ENCODE measurements at places on chromosomes 5 and 9. TPM values are rescaled to one million over a fixed set of nuclear protein-coding genes. Genes with fewer than 3 reads are reported as not detected.

Gene GOLGA1
- total RNA-seq, result 12.8 TPM

Gene LVRN
- 0.19 TPM for total RNA-seq

Gene DRD1
- total RNA-seq, result not detected

- no peak for DNase-seq
Observed at GRCh38 chr5:115379622-115380344, 83.3 kb upstream of the CCDC112 start.

Gene TMEM252
- not detected for total RNA-seq

- DNase-seq, result no peak
Observed at GRCh38 chr5:42636425-42636824, 120.2 kb upstream of the CCDC152 start.

Gene WNT8A
- total RNA-seq, result not detected

DNA sequence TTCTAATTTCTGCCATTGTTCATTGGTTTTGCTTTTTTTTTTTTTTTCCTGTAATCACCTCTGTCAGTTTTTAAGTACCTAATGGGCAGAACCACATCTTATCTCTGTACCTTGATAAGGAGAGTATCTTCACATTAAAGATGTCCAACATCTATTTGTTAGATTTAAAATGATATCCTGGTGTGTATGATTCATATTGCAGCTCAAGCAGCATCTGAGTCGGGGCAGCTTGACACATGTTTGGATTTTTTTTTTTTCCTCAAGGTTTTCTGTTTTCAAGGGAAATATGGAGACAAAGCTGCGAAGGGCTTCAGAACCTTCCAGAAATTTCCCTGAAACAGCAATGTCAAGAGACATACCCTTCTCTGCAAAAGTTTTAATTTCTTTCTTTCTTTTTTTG, 164.7 kb downstream of the DOCK2 start:
- no peak for DNase-seq

DNA sequence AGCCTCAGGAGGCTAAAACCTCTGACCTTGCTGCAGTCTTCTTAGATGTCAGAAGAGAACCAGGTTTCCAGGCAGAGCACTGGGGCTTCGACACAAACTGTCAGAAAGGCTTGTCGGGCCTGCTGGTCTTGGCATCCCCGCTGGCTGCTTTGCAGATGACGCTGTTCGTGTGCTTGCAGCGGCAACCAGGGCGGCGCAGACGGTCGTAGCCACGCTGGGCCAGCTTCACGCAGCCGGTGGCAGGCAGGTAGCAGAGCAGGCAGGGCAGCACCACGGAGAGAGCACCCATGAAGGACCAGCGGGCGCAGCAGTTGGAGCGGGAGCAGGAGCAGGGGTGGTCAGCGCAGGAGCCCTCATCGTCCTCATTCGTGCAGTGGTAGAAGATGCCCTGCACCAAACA, 10.7 kb downstream of the SPRY4 start:
- no peak for DNase-seq

DNA sequence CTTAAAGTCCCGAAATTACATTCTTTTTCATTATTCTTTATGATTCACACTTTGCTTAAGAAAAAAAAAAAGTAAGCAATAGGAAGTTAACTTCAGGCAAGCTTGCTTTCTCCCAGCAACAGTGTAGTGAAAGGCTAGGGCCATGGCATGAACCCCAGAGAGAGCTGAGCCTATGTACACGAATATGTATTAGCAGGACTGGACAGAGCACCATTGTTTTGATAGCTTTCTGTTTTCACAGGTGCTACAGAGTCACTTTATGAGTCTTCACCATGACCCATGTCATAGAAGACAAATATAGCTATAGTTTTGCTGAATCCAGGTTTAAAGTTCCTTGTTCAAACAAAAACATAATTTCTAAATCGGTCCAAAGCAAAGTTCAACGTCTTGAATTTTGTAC, 199.2 kb downstream of the ADAMTSL1 start:
- DNase-seq, result no peak

- no peak for DNase-seq
Observed at GRCh38 chr9:98081477-98082219, 25.1 kb downstream of the NANS start.

Gene CDKN2A
- total RNA-seq, result not detected

Gene ERGIC1
- total RNA-seq, result 113 TPM

GRCh38 chr5:35803191-35803651, 53.5 kb upstream of the IL7R start:
- DNase-seq, result no peak

GRCh38 chr9:16145196-16145950, 592.5 kb downstream of the CCDC171 start:
- no peak for DNase-seq

GRCh38 chr9:6000955-6001354, 14.5 kb downstream of the RANBP6 start:
- no peak for DNase-seq

- no peak for DNase-seq
Observed at GRCh38 chr9:69215774-69216485, 41.9 kb downstream of the TJP2 start.
